ENCODE measurements at places on chromosomes 12 and 14.
A peak's percentile ranks its signal among the peaks of the same experiment; 100 is the strongest.

DNA sequence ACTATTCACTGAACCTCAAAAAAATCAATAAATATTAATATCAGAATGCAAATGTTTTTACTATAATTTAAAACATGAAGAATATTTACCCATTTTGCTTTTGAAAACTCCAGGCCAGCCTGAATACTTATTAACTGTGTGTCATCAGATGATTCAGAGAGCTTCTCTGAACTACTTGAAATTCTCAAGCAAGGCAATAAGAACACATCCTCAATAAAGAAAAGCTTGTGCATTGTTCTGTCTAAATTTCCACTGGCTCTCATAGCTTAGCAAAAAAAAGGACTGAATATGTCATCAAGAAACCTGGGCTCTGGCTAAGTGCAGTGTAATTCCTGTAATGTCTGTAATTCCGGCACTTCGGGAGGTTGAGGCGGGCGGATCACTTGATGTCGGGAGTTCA lies 194.1 kb downstream of the BTG1 start:
- DNase-seq = no peak

- DNase-seq = no peak
These were observed 63.3 kb downstream of the IGF1 start for GRCh38 chr12:102417055-102417454.

GRCh38 chr14:59360923-59361794 lies 104.0 kb downstream of the GPR135 start:
- DNase-seq = peak; percentile 11

DNA sequence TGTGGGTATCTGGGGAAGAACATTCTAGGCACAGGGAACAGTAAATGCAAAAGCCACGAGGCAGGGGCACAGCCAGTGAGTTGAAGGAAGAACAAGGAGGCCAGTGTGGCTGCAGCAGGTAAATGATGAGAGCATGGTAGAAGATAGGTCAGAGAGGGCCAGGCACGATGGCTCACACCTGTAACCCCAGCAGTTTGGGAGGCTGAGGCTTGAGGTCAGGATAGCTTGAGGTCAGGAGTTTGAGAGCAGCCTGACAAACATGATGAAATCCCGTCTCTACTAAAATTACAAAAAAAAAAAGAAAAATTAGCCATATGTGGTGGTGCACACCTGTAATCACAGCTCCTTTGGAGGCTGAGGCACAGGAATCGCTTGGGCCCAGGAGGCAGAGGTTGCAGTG lies 86.7 kb upstream of the ESRRB start:
- no peak for DNase-seq

- no peak for DNase-seq
These were observed 14.5 kb downstream of the CCDC198 start for GRCh38 chr14:57479197-57479596.

GRCh38 chr12:76288218-76288617 lies 60.0 kb downstream of the BBS10 start:
- DNase-seq = no peak
